HuH-7 (cell line): ENCODE measurements at places on chromosomes 7 and 10.

DNA sequence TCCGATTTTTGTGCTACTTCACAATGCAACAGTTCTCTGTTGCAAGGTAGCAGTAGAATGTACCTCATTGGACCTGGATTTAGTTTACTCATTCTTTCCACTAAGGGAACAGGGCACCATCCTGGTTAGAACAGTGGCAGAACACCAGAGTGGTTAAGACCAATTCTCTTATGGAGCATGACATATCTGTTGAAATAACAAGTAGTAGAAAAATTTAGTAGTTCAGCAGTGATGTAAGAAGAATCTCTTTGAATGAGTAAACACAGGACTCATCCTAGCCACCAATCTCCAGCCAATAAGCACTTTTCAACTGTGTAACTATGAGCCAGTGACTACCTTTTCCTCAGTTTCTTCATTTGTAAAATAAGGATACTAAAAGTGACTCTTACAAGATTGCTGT is 2.4 kb downstream of the ANKRD22 start:
- DNase-seq, result no peak

DNA sequence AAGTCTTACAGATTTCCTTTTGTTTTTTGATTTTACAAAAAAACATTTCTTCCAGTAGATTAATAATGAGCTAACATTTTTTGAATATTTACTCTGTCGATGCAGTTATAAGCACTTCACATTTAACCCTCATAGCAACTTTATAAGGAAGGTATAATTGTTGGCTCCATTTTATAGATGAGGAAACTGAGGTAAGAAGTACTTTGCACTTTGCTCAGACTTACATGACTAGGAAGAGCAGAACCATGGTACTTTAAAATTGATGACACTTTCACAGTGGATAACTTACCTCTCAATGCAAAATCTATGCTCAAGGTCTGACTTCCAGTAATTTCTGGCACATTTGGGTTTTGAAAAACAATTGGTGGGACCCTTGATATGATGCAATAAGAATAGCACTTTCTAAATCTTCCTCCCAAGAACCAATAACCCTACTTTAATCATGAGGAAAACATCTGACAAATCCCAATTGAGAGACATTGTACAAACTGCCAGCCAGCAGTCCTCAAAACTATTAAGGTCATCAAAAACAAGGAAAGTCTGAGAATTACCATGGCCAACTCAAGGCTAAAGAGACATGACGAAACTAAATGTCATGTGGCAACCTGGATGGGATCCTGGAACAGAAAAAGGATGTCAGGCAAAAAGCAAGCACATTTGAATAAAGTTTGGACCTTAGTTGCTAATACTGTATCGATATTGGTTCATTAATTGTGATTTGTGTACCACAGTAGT is 72.6 kb downstream of the RALA start:
- no peak for DNase-seq

DNA sequence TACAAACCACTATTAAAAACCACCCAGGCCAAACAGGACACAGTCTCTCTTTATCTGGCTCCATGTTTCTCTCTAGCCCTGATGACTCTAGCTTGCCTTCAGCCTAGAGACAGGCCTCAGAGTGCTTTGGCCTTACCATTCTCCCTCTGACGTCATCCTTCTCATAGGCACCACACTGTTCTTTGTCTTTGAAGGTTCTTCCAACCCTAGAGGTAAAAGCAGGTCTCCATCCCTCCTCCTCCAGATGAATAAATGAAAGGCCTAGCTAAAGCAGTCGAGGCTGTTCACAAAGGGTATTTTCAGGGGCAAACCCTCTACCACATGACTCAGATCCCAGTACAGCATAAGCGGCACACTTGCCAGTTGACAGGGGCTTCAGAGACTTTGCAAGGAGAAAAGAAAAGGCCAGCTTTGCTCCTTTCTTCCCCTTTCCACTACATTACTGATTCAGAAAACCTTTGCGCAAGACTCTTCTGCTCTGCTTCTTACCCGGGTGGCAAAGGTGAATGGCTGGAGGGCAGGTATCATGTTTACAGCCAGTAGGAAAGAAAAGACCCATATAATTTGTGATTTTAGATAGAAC is 14.8 kb downstream of the NFE2L3 start:
- DNase-seq, result no peak

- DNase-seq, result no peak
Measured at GRCh38 chr7:46156086-46156485, 235.0 kb upstream of the IGFBP3 start.

GRCh38 chr10:21176934-21177480 is 279.9 kb upstream of the NEBL start:
- DNase-seq, result no peak

GRCh38 chr7:8360564-8361153 is 72.8 kb upstream of the NXPH1 start:
- DNase-seq, result no peak

DNA sequence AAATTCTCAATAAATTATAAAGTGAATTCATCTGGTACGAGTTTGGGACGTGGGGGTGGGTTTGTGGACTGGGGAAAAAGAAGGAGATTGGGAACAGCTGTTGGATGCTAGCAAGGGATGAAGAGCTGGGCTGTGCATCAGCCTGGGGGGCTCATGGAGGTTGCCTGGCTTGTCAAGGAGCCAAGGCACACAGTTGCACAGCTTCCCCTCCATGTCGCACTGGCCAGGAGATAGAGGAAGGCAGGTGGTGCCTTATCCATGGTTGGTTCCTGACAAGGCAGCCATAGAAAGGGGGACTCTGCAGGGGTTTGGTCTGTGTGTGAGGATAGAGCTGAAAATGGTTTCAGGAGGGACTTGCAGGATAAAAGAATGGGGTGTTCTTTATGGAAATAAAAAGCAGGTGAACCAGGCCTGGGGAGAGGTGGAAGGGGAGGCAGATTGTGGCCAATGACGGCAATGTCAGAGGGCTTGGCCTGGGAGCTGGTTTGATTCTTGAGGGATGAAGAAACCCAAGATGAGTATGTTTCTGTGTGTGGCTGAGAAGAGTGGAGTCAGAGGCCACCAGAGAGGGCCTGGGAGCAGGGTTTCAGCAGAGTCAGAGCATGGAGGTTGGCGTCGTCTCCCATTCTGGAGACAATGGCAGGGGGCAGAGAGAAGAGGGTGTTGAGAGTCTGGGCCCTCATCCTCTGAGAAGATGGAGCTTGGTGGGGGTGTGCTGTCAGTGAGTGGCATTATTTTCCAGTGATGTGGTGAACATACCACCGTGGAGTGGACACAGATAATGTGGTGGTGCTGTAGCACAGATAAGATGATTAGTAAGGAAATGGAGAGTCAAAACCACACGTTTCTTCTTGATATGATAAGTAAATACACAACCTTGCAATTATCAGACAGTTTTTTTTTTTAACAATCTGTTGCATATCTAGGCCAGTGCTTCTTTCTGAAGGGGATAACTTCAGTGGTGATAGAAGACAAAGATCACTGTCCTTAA is 108.2 kb downstream of the PTPN20 start:
- no peak for DNase-seq

DNA sequence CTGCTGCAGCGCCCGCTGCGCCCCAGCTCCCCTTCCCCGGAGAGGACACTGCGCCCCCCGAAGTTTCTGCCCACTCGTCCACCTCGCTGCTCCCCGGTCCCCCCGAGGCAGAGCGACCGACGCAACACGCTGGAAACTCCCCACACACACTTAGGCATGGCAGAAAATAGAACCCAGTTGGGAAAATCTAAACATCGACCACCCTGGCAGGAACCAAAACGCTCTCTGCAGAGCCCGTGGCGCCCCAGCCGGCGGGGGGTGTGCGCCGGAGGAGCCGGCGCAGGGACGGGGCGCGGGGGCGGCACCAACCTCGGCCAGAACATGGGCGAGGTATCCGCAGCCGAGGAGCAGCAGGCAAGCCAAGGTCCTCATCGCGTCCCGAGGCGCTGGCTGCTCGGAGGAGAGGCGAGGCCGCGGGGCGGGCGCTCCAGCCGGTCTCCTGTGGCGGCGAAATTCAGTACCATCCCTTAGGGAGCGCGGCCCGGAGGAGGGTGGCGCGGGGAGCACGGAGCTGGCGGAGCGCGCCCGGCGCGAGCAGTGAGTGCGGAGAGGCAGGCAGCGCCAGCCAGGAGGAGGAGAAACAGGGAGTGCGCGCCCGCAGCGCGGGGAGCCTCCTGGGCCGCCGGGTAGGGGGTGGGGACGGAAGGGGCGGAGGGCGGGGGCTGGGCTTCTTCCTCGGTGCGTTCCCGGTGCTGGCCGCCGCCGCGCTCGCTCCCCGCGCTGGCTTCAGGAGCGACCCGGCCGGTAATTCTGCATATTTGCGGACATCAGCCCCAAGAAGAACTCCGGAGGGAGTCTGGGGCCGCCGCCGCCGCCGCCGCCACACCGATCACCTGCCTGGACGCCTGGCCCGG is 789 bp downstream of the PDGFA start:
- DNase-seq, result peak; percentile 92
